ENCODE measurements at places on chromosomes 7 and 10.

DNA sequence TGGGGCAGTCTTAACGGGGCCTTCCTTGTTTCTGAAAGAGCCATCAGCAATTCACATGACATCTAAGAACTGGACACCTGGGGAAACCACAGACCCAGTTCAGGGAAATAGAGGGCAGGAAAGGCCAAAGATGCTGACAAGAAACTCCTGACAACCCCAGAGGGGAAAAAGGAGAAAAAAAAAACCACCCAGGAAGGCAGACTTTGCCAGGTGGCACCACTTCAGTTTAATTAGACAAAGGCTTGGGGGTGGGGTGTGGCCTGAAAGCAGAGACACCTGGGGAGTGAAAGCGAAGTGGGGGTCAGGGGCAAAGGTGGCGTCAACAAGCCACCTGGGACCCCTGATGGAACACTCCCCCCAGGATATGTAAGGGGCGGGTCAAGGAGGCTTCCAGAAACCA, 53.6 kb downstream of the RAB11FIP2 start:
- DNase-seq = no peak

DNA sequence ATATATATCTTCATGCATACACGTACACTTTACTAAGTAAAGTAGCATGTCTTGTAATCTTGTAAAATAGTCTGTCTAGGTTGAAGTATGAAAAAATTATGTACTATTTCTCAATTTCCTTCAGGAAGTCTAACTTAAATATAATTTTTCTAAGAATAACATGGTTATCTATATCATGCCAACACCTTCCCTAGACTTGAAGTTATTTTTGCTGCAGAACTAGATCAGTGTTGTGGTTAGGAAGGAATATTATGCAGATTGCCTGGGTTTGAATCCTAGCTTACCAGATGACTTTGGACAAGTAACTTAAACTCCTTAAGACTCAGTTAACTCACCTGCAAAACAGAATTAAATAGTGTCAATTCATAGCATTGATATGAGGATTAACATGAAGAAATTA, 142.2 kb upstream of the SEMA3A start:
- DNase-seq = no peak

DNA sequence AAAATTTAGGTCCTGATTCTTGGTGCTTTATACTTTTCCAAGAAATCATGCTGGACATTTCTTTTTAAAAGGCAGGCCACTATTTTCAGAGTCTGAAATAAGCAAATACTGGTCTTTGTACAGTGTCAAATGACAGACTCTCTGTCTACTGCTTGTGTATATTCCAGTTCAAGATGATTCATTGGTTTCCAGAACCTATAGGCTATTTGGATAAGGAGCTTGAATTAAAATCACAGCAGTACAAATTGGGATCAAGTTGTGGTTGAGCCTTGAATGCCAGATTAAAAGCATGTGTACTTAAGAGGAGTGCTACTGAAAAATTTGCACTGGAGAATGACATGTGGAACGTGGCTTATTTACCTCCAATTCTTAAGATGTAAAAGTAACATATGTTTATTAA, 10.7 kb downstream of the KMT2E start:
- DNase-seq = peak; percentile 74

DNA sequence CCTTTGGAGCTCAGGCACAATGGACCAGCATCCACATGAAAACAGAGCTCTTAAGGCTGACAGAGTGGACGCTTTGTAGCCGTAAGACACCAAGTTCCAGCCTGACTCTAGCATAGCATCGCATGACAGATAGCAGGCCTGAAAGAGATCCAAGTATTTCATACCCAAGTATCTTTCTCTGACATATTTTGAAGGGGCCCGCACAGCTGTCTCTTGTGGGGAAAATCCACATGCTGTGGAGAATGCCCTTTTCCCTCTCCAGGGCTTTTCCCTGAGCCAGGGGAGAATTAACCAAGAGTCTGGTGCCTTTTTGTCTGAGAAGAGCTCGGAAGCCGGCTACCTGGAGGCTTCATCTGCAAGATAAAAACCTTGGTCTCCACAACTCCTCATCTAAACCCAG, 51.0 kb downstream of the CFAP46 start:
- DNase-seq = no peak

- DNase-seq = no peak
These were observed 62.1 kb downstream of the CHN2 start for GRCh38 chr7:29256693-29257002.

DNA sequence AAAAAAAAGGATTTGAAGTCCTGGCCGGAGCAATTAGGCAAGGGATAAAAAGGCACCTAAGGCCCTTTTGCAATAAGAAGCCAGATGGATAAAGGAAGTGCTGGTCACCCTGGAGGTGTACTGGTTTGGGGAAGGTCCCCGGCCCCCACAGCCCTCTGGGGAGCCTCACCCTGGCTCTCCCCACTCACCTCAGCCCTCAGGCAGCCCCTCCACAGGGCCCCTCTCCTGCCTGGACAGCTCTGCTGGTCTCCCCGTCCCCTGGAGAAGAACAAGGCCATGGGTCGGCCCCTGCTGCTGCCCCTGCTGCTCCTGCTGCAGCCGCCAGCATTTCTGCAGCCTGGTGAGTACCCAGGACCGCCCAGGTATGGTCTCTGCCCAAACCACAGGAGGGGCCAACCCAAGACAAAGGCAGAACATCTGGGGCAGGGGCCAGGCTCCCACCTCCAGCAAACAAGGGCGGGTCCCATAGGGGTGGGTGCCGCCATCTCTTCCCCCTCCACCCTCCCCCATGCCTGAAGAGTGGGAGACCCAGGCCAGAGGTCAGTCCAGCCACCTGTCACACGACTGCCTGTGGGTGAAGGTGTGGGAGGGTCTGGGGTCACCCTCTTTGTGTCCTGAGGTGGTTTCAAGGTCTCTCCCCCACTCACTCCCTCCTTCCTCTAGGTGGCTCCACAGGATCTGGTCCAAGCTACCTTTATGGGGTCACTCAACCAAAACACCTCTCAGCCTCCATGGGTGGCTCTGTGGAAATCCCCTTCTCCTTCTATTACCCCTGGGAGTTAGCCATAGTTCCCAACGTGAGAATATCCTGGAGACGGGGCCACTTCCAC, at the start of gene PILRB:
TSS of gene PILRB (plus strand) at position 91 of the 830 bp plus-strand sequence. CDS start at position 277, 186 bp downstream.
- DNase-seq = no peak

GRCh38 chr10:96986200-96986856, 154.2 kb downstream of the LCOR start:
- no peak for DNase-seq

- DNase-seq = no peak
These were observed 92.2 kb upstream of the EFCAB10 start for GRCh38 chr7:105673367-105674084.

DNA sequence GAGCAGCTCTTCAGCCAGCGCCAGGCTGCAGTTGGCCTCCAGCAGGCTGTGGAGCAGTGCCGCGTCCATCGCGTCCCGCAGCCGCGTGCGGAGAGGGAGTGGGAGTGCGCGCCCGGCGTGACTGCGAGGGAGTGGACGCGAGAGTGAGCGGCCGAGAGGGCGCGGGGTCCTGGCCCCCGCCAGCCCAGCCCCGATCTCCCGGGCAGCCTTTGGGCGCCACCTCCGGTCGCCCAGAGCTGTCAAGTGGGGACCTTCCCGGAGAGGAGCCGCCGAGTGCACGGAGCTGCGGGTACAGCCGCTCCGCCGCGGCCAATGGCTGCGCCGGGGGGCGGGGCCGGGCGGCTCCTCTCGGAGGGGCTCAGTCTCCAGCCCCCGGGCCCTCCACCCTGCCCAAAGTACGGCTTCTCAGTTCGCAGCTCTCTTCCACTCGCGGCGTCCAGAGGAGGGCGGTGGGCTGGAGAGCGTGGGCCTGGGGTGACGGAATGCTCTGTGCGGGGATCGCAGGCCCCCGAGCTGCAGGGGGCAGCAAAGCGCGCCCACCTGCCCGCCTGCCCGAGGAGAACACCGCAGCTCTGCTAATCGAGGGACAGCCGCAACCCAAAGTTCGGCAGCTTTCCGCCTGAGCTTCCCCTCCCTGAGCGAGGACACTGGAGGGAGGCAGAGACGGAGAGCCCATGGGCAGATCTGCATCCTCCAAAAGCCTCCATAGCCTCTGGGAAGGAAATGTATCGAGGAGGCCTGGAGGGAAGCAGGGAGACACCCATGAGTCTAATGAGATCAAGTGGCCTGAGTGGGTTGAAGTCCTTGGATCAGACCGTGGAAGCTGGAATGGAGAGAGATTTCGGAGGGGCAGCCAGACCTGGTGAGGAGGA, at the start of gene CRHR2:
TSS of gene CRHR2 (minus strand) at position 245 of the 872 bp plus-strand sequence. CDS start at position 69, 176 bp downstream.
- DNase-seq = no peak

DNA sequence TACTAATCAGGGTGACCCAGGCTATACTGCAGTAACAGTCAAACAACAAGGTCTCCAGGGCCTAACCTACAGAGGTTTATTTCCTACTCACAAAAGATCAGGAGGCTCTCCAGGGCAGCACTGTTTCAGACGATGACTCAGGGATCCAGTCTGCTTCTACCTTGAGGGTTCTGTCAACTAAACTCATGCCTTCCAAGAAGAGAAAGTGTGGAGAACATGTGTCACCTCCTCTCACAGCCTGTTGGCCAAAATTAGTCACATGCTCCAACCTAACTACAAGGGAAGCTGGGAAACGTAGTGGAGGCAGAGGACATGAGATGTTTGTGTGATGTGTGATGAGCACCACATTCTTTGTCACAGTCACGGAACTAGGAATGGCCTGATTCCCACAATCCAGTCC, 14.7 kb upstream of the INA start:
- DNase-seq = peak; percentile 21

- DNase-seq = no peak
These were observed 21.5 kb upstream of the SEC61G start for GRCh38 chr7:54780490-54780889.

DNA sequence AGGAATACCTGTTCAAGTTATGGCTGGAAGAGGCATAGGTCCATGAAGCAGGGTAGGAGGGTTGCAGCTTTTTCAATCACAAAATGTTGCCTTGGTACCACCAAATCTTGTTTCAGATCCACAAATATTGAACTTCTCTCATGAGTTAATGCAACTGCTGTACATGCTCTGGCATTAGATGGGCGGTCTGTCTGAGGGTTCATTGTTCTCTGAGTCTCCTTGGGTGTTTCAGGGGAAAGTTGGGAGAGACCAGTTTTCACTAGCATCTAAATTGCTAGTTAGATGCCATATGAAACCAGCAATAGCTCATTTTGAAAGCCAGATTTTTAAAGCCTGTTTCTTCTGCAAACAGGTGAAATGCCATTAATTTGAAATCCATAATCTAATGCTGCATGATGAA, 27.8 kb upstream of the ELMO1 start:
- DNase-seq = no peak

DNA sequence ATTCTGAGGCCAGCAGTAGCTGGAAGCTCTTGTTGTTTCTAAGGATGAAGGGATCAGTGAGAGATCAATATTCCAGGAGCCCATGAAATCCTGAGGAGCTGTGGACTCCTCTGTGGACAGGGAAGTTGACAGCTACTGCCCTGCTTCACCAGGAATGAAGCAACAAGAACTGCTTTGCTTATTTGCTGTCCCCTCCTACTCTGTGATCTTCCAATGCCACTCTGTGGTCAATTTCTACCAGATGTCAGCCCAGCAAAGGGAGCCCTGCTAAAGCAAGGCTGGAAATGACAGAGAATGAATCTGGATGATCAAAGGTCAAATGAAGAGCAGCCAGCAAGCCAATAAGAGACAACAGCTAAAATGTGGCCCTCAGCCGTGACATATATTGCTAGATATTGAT, 227.5 kb upstream of the CHRM2 start:
- no peak for DNase-seq

DNA sequence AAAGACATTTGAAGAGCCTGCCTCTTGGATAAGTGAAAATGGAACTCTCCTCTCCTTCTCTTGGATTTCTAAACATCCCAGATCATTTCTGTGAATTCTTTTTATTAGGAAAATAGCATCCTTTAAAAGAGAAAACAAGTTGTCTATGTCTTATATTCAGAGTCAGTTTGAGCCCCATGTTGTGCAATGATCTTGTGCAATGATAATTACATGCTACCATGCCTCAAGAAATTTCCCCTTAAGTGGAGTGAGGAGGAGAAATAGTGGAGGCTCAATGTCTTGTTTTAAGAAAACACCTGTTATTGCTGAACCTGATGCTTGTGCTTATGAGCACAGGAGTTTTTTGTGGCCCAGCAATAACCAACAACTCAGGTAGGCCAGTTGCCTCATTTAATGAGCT, 103.6 kb downstream of the NPSR1 start:
- no peak for DNase-seq

DNA sequence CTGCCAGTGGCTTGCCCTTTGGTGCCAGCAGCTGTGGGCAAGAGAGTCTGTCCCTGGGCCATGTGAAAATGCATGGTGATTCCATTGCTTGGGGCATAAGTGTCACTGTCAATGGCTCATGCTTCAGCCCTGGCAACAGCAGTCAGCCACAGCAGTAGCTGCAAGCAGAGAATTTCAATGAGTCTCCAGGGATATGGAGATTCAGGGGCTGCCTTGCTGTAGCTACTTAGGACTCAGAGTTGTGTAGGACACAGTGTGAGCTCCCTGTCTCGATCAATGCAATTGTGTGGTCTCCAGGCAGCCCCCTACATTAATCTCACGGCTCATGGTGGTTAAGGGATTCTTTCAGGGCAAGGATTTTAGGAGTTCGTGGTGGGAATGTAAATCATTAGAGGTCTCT, 126.3 kb upstream of the STARD3NL start:
- no peak for DNase-seq

GRCh38 chr7:117800406-117800805, 72.8 kb downstream of the CTTNBP2 start:
- DNase-seq = no peak

DNA sequence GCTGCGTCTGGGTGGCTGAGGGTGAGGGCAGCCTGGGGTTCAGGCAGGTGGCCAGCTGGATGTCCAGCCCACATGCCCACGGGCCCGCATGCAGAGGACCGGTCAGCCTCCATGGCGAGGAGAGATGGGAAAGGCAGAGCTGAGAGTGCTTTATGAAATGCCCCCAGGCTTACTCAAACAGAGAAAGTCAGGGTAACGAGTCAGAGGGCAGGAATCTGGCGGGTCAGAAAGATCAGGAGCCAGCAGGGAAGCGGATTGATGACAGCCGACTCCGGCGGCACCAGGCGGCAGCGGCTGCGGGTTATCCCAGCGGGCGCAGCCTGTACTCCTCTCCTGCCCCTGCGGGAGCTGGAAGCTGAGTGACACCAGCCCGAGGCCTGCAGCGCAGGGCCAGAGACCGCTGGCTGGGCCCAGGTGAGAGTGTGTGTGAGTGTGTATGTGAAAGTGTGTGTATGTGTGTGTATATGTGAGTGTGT, 13.4 kb downstream of the SLC13A4 start:
- peak; percentile 73 for DNase-seq

GRCh38 chr7:1884583-1885350, 214.7 kb downstream of the ELFN1 start:
- DNase-seq = no peak

DNA sequence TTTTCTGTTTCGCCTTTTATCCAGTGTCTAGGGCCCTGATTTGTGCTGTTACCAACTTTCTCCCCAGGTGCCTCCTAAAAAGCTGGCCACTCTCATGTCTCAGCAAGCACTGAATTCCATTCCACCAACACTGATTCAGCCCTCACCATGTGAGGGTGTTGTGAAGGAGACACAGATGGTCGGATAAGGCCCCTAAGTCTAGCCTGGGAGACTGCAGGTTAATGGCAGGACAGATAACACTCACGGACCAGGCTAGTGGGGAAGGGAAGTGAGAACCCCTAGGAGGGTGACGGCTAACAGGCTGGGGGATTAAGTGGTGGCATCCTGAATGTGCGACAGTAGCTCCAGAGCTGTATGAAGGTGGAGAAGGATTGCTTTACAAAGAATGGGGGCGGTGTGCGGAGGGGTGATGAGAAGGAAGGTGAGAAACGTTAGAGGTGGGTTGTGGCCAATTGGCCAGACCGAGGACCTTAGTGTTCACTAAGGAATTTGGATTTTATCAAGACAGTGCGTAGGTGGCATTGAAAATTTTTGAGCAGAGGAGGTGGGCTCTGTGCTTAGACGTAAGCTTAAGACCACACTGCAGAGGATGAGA, 3.8 kb upstream of the DUSP5 start:
- no peak for DNase-seq

- no peak for DNase-seq
These were observed 209.0 kb upstream of the ZMIZ1 start for GRCh38 chr10:78859769-78860168.

All from fibroblast of skin of right biceps (primary cell).